Activated T-cell treated with anti-CD3 and anti-CD28 coated beads, Interleukin-2, amount 50 U/mL, for 4 hours (primary cell): ENCODE measurements at places on chromosomes 1 and 21. TPM values are rescaled to one million over a fixed set of nuclear protein-coding genes. Genes with fewer than 3 reads are reported as not detected.

The CD164L2 gene
- total RNA-seq: not detected

The VWA5B1 gene
- not detected for total RNA-seq

The MECR gene
- 29.8 TPM for total RNA-seq

- no peak for DNase-seq
Measured at GRCh38 chr1:1926346-1926811, 7.3 kb upstream of the TMEM52 start.

GRCh38 chr1:91844862-91845528 is 41.0 kb downstream of the TGFBR3 start:
- DNase-seq: no peak

DNA sequence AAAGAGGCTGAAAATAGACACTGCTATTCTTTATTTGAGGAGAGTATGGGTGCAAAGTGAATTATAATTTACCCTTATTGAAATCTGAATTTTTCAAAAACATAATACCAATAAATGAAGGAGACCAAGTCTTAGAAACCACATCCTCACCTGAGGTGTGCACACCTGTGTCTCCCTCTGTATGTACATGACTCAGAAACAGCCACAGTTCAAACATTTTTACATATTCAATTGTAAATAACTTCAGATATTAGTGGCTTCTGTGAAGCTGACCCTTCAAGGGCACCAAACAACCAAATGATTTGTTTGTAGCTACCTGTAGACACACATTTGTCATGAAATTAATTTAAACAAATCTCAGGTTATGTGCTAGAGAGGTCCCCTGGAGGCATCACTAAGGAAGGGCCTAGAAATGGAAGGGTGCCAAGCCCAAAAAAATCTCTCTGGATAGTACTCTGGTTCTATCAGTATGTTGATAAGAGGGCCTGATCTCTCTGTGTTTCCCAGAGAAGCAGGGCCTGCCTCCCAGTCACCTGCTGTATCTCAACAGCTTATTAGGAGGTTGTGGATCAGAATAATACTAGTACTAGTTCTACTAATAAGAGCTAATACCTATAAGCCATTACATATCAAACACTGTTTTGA is 28.1 kb downstream of the ERI3 start:
- no peak for DNase-seq

DNA sequence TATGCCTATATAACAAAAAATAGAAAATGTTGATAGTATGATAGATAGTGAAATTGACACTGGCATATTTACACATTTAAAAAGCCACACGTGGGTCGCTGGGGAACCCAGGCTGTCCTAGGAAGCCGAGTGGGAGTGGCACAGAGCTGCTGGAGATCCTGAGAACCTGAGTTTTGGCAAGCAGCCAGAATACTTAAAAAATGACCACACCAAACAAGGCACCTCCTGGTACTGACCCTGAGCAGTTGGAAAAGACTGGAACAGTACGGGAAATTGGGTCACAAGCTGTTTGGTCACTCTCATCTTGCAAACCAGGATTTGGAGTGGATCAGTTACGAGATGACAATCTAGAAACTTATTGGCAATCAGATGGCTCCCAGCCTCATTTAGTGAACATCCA is 111.5 kb downstream of the ZFYVE9 start:
- no peak for DNase-seq

DNA sequence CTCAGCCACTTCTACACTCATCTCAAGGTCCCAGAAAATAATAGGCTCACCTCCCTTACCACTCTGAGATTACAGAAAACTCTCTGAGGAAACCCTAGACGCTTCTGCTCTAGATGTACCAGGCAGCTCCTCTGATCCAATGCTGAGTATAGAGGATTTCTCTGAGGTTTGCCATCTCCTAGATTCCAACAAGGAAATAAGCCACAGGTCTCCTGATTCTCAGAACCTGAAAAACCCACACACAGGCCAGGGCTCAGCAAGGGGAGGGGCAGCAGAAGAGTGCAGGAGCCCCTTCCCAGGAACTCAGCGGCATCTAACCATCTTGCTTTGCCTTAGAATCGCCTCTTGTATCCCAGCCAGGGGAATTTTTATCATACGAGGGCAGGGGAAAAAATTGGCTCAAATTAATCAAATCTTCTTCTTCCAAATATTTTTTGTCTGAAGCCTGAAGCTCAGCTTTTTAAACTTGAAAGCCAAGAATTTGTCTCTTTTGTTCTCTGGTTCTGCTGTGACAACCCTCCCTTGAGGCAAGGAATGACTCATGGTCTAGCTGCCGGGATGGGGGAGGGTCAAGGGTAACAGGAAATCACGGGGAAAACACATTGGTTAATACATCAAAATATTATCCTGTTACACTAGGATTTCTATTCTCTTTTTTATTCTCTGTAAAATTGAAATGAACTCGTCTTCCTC is 30.8 kb downstream of the GORAB start:
- DNase-seq: no peak
